ENCODE measurements at places on chromosomes 12 and 14.

DNA sequence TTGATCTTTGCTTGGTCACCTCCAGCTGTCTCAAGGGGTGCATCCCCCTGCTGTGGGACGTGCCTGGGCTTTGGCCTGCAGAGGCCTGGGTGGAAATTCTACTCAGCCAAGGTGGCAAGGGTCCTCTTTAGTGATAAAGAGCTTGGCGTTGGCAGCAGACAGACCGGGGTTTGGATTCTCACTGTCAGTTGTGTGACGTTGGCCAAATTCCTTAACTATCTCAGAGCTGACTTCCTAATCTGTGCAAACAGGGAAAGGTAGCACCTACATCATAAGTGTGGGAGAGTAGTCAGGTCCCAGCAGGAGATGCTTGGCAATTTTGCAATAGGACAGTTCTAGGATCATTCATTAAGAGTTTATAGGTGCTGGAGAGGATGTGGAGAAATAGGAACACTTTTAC is 154.3 kb upstream of the GSC start:
- no peak for DNase-seq

DNA sequence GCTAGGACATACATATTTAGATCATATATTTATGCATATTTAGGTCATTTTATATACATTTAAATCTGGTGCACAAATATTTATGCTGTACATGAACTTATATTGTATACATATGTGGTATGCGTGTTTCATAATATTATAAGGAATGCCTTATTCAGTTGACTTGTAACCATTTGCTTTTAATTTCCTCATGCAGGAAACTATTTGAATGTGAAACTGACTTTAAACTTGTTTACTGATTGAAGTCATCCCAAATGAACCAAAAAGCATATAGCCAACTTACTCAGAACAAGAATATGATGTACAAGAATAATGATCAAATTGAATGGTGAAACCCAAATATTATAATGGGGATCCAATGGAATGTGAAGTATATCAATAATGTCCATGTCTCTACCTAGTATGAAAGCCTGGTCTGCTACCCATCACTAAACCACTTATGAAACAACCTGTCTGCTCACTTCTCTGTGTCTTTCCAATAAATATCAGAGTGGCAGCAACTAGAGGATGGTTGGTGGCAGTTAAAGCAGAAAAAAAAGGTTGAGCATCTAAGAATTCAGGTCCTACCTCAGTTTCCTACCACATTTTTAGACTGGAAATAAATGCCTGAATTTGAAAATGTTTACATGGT is 38.3 kb downstream of the RPS6KA5 start:
- no peak for DNase-seq

DNA sequence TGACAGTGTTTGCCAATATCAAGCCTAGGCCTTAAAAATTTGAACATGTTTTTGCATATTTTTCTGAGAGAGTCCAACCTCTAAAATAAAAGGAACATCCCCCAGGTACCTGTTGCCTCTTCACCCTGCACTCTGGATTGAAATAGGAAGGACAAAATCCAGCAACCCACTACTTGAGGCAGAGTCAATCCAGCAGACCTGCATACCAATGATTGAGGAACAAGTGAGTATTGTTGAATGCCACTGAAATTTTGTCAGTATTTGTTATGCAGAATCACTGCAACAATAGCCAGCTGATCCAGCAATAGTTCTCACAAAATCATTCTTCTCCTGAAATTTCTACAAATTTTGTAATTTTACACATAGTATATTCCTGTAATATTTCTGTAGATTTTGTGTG is 460.6 kb upstream of the FOXG1 start:
- no peak for DNase-seq

DNA sequence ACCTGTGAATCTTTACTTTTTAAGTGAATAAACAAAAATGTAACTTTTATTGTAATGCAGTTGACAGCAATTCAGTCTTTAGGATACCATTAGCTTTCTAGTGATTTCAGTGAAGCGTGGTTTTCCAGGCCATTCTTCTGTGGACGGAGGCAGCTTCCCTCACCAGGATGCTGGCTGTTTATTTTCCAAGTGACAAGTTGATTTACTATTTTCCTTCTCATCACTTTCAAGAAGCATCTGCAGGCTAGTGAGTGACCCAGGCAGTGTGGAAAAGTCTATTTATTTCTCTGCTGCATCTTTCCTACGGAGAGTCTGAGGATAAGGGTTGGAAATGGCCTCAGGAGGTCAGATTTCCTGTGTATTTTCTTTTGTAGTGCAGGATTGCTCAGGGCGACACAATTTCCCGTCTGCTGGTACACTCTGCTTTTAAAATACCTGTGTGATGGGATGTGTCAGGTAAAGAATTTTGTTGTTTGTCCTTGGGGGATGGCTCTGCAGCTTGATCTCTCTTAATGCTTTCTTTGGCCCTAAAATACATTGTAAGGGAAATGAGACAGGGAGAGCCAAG is 467.8 kb downstream of the NRXN3 start:
- DNase-seq: no peak

- DNase-seq: no peak
Observed at GRCh38 chr14:45222485-45223262, 30.3 kb downstream of the MIS18BP1 start.

DNA sequence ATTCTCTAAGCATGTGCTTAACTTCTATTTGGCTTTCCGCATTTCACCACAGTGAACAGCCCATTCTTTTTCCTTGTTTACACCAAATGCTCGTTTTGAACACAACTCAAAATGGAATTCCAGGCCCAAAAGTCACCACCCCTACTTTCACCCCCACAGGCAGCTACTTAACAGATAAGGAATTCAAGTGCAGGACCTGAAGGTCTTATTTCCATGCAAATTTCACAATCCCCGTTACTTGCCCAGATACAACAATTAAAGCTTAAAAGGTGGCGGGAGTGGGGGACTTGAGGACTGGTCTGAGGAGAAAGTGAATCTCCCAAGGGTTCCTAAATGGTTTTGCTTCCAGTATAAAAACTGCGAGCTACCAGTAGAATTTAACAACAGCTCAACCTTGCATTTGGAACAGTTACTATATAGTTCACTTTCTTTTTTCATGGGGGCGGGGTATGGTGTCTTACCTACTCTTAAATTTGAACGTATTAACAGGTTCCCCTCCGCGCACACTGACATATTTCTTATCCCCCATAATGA is 3.7 kb downstream of the USP44 start:
- DNase-seq: no peak

- DNase-seq: no peak
Observed at GRCh38 chr12:57929092-57929830, 12.1 kb upstream of the ATP23 start.

- no peak for DNase-seq
Observed at GRCh38 chr14:75614179-75614578, 35.8 kb downstream of the FLVCR2 start.

GRCh38 chr12:106019144-106019543 is 119.6 kb downstream of the NUAK1 start:
- no peak for DNase-seq

DNA sequence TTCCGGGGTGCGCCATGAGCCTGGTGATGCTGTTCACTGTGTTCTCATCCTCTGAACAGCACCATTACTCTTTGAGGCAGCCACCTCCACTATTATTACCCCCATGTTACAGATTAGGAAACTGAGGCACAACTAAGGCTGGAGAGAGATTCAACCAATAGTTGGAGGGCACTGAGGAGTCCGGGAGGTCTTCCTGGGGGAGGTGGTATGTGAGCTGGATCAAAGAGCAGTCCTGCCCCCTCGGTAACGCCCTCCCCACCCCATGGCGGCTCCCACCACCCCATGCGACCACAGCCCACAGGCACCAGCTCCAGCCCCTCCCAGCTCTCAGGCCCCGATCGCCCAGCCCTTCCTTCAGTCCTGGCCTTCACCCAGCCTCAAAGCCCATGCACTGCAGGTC is 43.5 kb downstream of the SCARB1 start:
- no peak for DNase-seq

GRCh38 chr14:65462411-65462810 is 49.9 kb downstream of the FUT8 start:
- DNase-seq: no peak

DNA sequence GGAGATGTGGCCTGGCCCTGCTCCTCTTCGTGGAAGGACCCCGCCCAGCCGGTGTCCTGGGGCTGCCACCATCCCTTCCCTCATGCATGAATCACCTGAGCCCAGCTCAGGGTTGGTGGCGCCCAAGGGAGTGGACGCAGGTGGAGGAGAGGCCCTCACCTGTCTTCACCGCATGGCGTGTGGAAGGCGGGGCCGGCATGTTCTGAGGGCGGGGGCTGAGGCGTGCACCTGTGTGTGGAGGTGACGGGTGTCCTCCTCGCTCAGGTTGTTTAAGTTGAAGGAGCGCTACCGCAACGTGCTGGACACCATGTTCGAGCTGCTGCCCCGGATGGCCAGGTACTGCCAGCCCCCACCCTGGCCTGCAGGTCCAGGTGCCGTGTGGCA is 47.0 kb downstream of the SLC8B1 start:
- DNase-seq: no peak

- DNase-seq: no peak
Observed at GRCh38 chr14:76810953-76811400, 1.7 kb downstream of the ANGEL1 start.

GRCh38 chr14:74442757-74443156 is 16.7 kb upstream of the SYNDIG1L start:
- DNase-seq: no peak

DNA sequence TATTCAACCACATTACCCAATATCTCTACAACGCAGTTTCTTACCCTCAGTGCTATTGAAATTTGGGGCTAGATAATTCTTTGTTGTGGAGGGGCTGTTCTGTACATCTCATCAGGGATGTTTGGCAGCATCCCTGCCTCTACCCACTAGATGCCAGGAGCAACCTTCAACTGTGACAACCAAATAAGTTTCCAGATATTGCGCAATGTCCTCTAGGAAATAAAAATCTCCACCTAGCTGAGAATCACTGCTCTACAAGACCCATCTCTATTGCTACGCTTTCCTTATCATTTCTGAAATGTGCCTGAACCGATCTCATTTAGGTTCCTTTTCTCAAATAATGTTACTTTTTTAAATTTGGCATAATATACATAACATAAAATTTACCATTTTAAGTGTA is 155.2 kb upstream of the G2E3 start:
- no peak for DNase-seq

DNA sequence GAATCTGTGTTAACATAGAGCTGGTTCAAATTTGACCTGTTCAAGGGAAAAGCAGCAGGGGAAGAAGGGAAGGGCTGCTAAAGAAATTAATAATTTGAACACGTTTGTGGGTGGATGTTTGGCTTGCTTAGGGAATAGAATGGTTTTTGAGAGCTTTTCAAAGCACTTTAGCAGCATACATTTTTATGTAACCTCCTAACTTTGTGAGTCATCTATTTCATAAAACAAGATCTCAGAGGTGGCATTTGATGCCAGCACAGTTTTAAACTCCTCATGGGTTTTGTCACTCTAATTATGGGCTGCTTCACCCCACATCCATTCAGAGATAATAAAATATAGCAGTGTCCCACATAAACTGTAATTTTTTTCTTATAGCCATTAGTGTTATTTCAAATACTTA is 143.8 kb downstream of the ACSS3 start:
- no peak for DNase-seq

- DNase-seq: no peak
Observed at GRCh38 chr12:58384196-58384595, 442.8 kb downstream of the ATP23 start.

DNA sequence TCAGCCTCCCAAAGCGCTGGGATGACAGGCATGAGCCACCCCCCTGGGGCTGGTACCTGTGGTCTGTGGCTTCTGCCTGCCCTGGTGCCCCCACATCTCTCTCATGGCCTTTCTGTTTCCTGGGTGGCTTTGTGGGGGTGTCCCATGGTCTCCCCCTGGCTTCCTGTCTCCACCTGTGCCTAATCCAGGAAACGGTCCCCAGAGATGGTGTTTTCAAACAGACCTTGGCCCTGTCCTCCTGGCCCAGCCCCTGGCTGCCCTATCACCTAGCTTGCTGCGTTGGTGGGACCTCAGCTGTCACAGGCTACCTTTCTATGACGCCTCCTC is 18.1 kb downstream of the MEG3 start:
- no peak for DNase-seq

- DNase-seq: no peak
Observed at GRCh38 chr12:57090924-57091637, 2.2 kb downstream of the NAB2 start.

DNA sequence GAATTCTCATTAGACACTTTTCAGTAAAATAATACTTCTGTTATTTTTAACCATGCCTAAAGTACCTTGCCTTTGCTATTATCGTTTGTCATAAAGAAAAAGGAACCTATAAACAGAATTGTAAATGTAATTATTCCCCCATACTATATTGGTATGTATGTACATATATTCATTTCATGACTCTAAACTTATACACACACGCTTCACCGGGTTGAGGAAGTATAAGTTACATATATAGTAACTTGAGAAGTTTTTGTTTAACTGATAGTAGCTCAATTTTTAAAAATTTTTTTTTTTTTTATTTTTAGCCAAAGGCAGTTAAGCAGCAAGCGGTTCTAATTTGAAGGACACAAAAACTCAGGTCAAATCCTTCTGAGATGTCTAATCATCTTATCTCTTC is 107.6 kb downstream of the PLEKHG7 start:
- no peak for DNase-seq

- no peak for DNase-seq
Observed at GRCh38 chr12:90245391-90245790, 536.8 kb upstream of the ATP2B1 start.

GRCh38 chr12:93868771-93869170 is 191.6 kb downstream of the CRADD start:
- no peak for DNase-seq

DNA sequence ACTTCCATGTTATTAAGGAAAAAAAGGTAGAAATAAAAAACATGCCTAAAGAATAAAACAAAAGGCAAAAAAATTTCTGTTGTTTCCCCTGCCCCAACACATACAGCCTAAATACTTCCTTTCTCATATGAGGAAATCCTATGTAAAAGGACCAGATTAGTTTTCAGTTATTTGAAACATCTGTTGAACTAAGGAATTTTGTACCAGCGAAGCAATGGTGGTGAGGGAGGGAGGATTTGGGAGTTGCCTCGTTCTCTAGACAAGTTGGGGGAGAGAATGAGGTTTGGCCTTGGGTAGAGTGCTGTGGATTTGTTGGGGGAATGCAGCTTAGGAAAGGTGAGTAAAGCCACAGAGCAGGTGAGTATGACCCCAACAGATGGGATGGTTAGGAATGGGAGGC is 141.5 kb upstream of the RFLNA start:
- DNase-seq: no peak

Data from activated naive CD8-positive, alpha-beta T cell treated with anti-CD3 and anti-CD28 coated beads, Interleukin-2, amount 50 U/mL, for 16 hours (primary cell).